ENCODE measurements at places on chromosomes 4 and X. TPM values are rescaled to one million over a fixed set of nuclear protein-coding genes. Genes with fewer than 3 reads are reported as not detected.

GRCh38 chrX:54482839-54483593 is 13.0 kb downstream of the FGD1 start:
- H3K4me3 ChIP-seq, result no peak overlapping the region
- H3K27me3 ChIP-seq, result peaks cover 2% of the 10 kb centered on the region
- no peaks in the 10 kb centered on the region for H3K4me1 ChIP-seq
- no peaks in the 10 kb centered on the region for H3K36me3 ChIP-seq
- DNase-seq, result no peak
- no peak overlapping the region for H3K27ac ChIP-seq

Gene SYTL4
- total RNA-seq, result not detected

DNA sequence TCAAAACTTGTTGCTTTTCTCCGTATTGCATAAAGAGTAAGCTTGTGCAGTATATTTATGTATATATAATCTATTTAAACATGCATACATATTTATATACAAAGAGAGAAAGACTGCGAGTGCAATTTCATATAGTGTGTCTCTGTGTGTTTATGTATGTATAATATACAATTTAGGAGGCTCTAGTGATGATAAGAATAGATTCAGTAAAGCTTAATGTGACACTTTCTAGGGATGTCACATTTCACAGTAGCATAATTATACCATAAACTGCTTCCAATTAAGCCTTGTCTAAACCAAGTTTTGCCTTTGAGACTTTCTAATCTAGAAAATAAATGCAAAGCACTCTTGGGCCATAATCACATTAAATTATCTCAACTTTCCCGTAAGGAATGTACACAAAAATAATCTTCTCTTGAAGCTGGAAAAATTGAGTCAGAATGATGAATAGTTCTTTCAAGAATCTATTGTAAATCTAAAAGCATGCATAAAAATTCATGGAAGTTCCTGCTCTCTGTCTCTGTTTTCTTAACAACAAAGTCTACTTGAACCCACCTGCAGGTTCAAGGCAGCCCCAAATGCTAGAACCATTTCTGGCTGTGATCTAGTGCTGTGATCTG is 114.1 kb upstream of the NPY2R start:
- no peak overlapping the region for H3K4me3 ChIP-seq
- no peak for DNase-seq

DNA sequence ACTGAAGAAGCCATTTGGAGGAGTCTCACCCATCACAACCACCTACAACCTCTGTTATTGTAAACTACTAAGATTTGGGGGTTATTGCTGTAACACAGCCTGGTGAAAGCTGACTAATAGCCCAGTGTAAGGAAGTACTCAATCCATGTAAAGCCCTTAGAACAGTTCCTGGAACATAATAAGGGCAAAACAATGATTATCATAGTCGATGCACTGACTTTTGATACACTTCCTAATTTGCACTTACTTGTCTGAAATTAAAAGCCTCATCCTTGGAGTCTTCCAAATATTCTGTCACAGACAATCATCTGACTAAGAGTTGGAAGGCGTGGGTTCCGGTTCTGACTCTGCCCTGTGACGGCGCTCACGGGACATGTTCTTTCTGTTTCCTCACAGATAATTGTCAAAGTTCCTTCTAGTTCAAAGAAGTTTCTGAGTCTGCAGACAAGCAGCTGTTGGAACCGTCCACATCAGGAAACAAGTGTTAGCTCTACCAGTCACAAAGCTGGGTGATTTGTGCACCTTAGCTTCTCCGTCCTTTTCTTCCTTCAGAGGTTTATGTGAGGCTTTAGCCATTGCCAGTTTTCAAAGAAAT is 33.4 kb upstream of the RASGEF1B start:
- no peaks in the 10 kb centered on the region for H3K27me3 ChIP-seq
- no peaks in the 10 kb centered on the region for H3K36me3 ChIP-seq
- peaks cover 50% of the 10 kb centered on the region for H3K4me1 ChIP-seq
- peak overlapping the region; percentile 45 for H3K4me3 ChIP-seq
- H3K27ac ChIP-seq, result peak overlapping the region; percentile 65
- DNase-seq, result peak; percentile 83

- H3K27me3 ChIP-seq, result no peaks in the 10 kb centered on the region
- peaks cover 12% of the 10 kb centered on the region for H3K4me1 ChIP-seq
- no peak overlapping the region for H3K4me3 ChIP-seq
- H3K27ac ChIP-seq, result no peak overlapping the region
- no peaks in the 10 kb centered on the region for H3K36me3 ChIP-seq
Observed at GRCh38 chrX:19907794-19908193, 20.4 kb upstream of the SH3KBP1 start.

DNA sequence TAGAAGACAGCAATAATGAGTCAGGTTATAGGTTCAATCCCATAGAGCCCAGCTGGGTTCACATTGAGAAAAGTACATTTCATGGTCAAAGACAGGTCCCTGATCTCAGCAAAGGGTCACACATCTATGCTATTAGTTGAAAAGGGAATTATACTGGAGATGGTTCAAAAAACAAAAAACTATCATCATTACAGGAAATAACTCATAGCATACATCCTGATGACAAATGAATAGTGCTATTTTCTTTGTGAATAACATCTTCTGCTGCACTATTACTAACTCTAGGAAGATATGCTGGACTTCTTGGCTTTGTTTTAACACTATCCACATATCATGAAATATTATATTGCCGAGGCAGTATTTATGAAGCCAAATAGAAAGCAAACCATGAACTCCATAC is 202.5 kb upstream of the MAB21L2 start:
- DNase-seq, result no peak
- H3K4me1 ChIP-seq, result no peaks in the 10 kb centered on the region
- H3K4me3 ChIP-seq, result no peak overlapping the region

DNA sequence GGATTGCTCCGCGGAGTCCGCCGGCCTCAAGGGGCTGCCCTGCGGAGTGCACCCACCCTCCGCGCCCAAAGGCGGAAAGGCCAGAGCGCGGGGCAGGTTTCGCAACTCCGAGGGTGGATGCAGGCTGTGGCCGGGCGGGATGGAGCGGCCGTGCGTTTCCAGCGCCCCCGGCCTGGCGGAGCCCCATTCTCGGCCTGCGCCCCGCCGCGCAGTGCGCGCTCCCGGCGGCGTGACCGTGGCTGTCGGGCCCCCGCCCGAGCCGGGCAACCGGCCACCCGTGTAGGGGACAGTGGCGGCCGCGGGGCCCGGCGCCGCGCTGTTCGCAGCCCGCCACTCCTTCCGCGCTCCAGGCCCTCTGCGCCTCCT is 331 bp downstream of the SETD7 start:
- H3K27ac ChIP-seq, result peak overlapping the region; percentile 95
- peaks cover 4% of the 10 kb centered on the region for H3K36me3 ChIP-seq
- no peak for DNase-seq
- peaks cover 11% of the 10 kb centered on the region for H3K27me3 ChIP-seq
- H3K4me1 ChIP-seq, result peaks cover 46% of the 10 kb centered on the region

Gene CXCL11
- not detected for total RNA-seq

DNA sequence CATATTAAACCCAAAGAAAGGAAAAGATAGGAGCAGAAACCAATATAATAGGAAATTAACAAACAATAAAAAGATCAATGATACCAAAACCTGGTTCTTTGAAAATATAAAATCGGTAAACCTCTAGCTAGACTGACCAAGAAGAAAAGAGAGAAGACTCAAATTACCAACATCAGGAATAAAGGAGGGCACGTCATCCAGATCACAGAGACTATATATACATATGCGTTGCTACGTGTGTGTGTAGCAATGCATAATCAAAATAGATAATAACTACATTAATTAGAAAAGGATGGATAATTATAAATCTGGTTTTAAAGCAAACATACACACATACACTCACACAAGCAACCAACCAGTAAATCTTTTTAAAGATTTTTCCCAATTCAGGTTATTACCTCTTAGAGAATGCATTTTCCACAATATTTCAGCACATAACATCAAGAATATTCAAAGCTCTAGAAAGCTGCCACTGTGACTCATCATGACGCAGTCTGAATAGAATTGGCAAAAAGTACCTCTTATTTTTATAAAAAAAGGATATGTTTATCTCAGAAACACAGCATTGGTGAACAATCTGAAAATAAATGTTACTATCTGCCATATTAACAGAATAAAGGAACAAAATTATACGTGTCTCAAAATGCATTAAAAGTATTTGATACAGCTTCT is 41.4 kb upstream of the USP9X start:
- H3K27ac ChIP-seq, result no peak overlapping the region
- DNase-seq, result no peak

Gene MAP7D2
- total RNA-seq, result 0.20 TPM

DNA sequence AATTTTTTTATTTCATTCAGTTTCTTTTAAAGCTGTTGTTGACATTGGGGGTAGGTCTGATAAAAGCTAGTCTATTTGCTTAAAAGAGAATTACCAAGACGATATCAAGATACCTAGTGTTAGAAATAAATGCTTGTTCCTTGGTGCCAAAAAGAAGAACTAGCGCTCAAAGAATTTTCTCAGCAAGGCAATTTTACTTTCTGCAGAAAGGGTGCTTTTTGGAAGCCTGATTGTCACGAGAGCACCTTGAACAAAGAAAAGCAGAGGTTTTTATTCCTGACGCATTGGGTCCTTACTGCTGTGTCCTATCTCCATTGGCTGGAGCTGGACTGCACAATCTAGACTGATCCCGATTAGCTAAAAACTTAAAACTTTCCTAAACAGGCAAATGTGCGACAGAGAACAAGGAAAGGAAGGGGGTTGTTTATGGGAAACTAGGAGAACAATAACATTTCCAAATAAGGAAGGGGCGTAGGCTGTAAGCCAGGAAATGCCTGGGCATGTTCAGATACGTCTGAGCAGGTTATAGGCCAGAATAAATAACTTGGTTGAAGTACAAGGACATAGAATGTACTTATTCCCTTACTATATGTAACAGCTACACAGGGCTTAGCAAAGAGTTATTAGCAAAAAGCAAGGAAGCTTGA is 50.3 kb upstream of the STPG2 start:
- H3K4me1 ChIP-seq, result no peaks in the 10 kb centered on the region
- no peak overlapping the region for H3K27ac ChIP-seq

Gene TCEAL5
- total RNA-seq, result not detected

GRCh38 chr4:33825685-33826084 is 2418.6 kb downstream of the ARAP2 start:
- no peak overlapping the region for H3K27ac ChIP-seq
- H3K27me3 ChIP-seq, result no peaks in the 10 kb centered on the region
- H3K4me1 ChIP-seq, result no peaks in the 10 kb centered on the region
- H3K36me3 ChIP-seq, result no peaks in the 10 kb centered on the region

- H3K36me3 ChIP-seq, result no peaks in the 10 kb centered on the region
- no peaks in the 10 kb centered on the region for H3K27me3 ChIP-seq
- no peak overlapping the region for H3K27ac ChIP-seq
- H3K4me3 ChIP-seq, result no peak overlapping the region
- H3K4me1 ChIP-seq, result no peaks in the 10 kb centered on the region
Observed at GRCh38 chr4:66091786-66092185, 421.5 kb upstream of the EPHA5 start.

GRCh38 chr4:35993606-35994005 is 250.7 kb downstream of the ARAP2 start:
- DNase-seq, result no peak
- H3K27ac ChIP-seq, result no peak overlapping the region
- no peaks in the 10 kb centered on the region for H3K36me3 ChIP-seq
- no peak overlapping the region for H3K4me3 ChIP-seq
- no peaks in the 10 kb centered on the region for H3K27me3 ChIP-seq

DNA sequence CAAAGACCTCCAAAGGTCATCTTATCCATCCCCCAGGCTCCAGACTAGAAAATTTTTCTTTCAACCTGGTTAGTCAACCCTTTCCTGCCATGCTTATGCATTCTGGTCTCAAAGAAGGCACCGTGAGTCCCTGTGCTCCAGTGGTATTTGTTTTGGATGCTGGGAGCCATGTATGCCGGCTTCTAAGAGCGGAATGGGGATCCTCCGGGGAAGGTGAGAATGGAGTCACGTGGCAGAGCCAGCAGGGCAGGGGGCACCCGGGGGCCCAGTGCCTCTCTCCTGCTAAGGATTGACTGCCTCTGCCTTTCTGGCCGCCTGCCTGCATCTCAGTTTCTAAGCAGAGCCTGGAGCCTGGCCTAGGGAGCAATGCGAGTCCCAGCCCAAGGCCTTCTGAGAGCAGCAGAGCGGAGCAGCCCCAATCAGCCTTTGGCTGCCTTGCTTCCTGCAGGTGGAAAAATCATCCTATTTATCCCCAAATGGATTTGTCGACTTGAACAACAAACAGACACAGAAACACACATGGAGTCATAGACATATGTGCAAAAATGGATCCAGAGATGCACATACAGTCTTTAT is 141.0 kb downstream of the PJA1 start:
- H3K27me3 ChIP-seq, result no peaks in the 10 kb centered on the region
- no peak overlapping the region for H3K4me3 ChIP-seq
- H3K36me3 ChIP-seq, result no peaks in the 10 kb centered on the region
- no peak overlapping the region for H3K27ac ChIP-seq
- no peak for DNase-seq

GRCh38 chrX:150326541-150327247 is 36.4 kb upstream of the MAMLD1 start:
- H3K27me3 ChIP-seq, result no peaks in the 10 kb centered on the region
- H3K27ac ChIP-seq, result no peak overlapping the region
- DNase-seq, result no peak
- no peak overlapping the region for H3K4me3 ChIP-seq

Gene SUPT20HL1
- not detected for total RNA-seq

DNA sequence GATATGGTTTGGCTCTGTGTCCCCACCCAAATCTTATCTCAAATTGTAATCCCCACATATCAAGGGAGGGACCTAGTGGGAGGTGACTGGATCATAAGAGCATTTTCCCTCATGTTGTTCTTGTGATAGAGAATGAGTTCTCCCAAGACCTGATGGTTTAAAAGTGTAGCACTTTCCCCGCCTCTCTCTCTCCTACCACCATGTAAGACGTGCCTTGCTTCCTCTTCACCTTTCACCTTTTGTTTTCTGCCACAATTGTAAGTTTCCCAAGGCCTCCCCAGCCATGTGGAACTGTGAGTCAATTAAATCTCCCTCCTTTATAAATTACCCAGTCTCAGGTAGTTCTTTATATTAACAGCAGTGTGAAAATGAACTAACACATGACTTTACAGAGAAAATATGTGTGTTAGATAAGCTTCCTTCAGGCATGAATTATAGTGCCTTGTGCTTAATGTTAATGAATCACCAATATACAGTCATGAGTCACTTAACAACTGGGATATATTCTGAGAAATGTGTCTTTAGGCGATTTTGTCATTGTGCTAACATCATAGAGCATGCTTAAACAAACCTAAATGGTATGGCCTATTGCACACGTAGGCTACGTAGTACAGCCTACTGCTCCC is 37.9 kb downstream of the PDGFC start:
- H3K4me1 ChIP-seq, result no peaks in the 10 kb centered on the region
- H3K4me3 ChIP-seq, result no peak overlapping the region
- DNase-seq, result no peak
- no peak overlapping the region for H3K27ac ChIP-seq

GRCh38 chr4:53151489-53151788 is 214.4 kb downstream of the SCFD2 start:
- no peaks in the 10 kb centered on the region for H3K27me3 ChIP-seq
- H3K36me3 ChIP-seq, result peaks cover 32% of the 10 kb centered on the region
- H3K27ac ChIP-seq, result no peak overlapping the region
- H3K4me1 ChIP-seq, result peaks cover 7% of the 10 kb centered on the region

GRCh38 chr4:78149751-78150542 is 92.8 kb downstream of the FRAS1 start:
- H3K4me1 ChIP-seq, result no peaks in the 10 kb centered on the region
- H3K36me3 ChIP-seq, result no peaks in the 10 kb centered on the region
- H3K4me3 ChIP-seq, result no peak overlapping the region

Gene C1QTNF7
- not detected for total RNA-seq

- DNase-seq, result peak; percentile 1
- no peak overlapping the region for H3K4me3 ChIP-seq
- no peaks in the 10 kb centered on the region for H3K27me3 ChIP-seq
- no peaks in the 10 kb centered on the region for H3K4me1 ChIP-seq
Observed at GRCh38 chr4:62709618-62710252, 1509.6 kb downstream of the ADGRL3 start.

All from activated CD8-positive, alpha-beta T cell treated with anti-CD3 and anti-CD28 coated beads for 36 hours (primary cell).